Endodermal cell (in vitro differentiated cells): ENCODE measurements at places on chromosomes 12 and 14. TPM values are rescaled to one million over a fixed set of nuclear protein-coding genes. Genes with fewer than 3 reads are reported as not detected.

Gene AGAP2
- 0.27 and 0.44 TPM in 2 replicates for total RNA-seq

Gene PRB2
- not detected in 2 replicates for total RNA-seq

Gene GALNT16
- 6.0 to 8.0 TPM (median 6.8 TPM) in 3 replicates for total RNA-seq

Gene ZDHHC22
- total RNA-seq = 1.7 and 1.9 TPM in 2 replicates

Gene TEDC1
- total RNA-seq = 4.7 to 9.6 TPM (median 9.1 TPM) in 3 replicates

Gene RPS6KL1
- total RNA-seq = 2.6 to 5.5 TPM (median 4.4 TPM) in 3 replicates

Gene KRT2
- total RNA-seq = not detected in 3 replicates

DNA sequence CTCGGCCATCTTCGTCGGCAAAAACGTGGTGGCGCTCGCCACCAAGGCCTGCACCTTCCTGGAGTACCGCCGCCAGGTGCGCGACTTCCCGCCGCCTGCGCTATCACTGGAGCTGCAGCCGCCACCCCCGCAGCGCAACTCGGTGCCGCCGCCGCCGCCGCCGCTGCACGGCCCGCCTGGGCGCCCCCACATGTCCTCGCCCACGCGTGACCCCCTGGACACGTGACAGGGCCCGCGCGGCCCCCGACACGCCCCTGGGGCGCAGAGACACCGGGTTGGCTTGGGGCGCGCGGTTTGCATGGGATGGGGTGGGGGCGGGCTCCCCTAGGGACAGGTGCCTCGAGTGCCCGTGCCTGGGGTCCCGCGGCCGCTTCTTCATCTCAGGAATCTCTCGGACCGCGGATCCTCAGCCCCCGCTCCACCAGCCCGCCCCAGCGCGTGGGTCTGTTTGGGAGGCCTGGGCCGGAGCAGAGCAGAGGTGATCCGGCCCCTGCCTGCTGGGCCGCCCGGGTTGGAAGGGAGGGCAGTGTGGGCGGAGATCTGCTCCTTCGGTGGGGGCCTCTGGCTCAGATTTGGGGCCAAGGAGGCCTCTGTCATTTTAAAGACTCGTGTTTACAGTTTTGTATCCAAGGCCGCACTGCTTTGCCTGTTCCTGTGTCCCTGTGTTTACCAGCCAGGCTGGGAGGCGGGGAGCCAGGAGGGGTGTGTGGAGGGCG lies 3.3 kb downstream of the TMEM121 start:
- DNase-seq = no peak
- peaks cover 35% of the 10 kb centered on the region for H3K27me3 ChIP-seq
- H3K4me3 ChIP-seq = no peak overlapping the region
- H3K27ac ChIP-seq = no peak overlapping the region
- H3K4me1 ChIP-seq = no peaks in the 10 kb centered on the region
- H3K36me3 ChIP-seq = no peaks in the 10 kb centered on the region

DNA sequence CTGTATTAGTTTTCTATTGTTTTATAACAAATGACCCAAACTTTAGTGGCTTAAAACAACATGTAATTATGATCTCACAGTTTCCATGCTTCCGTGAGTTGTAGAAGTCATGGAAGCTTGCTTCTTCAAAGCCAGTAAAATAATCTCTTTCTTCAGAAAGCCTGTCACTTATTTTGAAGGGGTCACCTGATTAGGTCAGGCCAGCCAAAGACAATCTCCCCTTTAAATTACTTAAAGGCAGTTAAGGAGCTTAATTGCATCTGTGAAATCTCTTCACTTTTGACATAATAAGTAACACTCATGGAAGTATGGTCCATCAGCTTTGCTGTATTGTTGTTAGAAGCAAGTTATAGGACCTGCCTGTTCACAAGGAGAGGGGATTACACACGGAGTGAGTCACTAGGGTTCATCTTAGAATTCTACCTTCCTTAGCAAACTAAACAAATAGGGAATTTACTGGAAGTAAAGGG lies 89.8 kb downstream of the FAR2 start:
- H3K27me3 ChIP-seq = no peaks in the 10 kb centered on the region
- H3K4me3 ChIP-seq = no peak overlapping the region
- peaks cover 6% of the 10 kb centered on the region for H3K4me1 ChIP-seq
- no peak for DNase-seq
- H3K36me3 ChIP-seq = no peaks in the 10 kb centered on the region

GRCh38 chr14:24255438-24255837 lies 7.5 kb downstream of the TGM1 start:
- no peaks in the 10 kb centered on the region for H3K36me3 ChIP-seq
- no peaks in the 10 kb centered on the region for H3K4me1 ChIP-seq
- no peak overlapping the region for H3K27ac ChIP-seq
- DNase-seq = no peak

DNA sequence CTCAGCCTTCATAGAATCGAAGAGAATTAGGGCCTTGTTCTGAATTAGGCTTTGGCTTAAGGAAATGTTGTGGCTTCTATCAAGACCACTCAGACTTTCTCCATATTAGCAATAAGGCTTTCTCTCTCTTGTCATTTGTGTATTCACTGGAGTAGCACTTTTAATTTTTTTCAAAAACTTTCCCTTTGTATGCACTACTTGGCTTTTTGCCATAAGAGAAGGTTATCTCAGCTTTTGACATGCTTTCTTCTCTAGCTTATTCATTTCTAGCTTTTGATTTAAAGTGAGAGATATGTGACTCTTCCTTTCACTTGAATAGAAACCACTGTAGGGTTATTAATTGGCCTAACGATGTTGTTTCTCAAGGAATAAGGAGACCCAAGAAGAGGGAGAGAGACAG lies 244.2 kb downstream of the GPHN start:
- DNase-seq = no peak
- no peaks in the 10 kb centered on the region for H3K27me3 ChIP-seq
- H3K36me3 ChIP-seq = no peaks in the 10 kb centered on the region
- no peak overlapping the region for H3K4me3 ChIP-seq
- no peak overlapping the region for H3K27ac ChIP-seq

- H3K27ac ChIP-seq = no peak overlapping the region
- DNase-seq = no peak
- H3K27me3 ChIP-seq = no peaks in the 10 kb centered on the region
- no peak overlapping the region for H3K4me3 ChIP-seq
- H3K4me1 ChIP-seq = peaks cover 12% of the 10 kb centered on the region
Measured at GRCh38 chr14:63470962-63471793, 72.0 kb downstream of the PPP2R5E start.

DNA sequence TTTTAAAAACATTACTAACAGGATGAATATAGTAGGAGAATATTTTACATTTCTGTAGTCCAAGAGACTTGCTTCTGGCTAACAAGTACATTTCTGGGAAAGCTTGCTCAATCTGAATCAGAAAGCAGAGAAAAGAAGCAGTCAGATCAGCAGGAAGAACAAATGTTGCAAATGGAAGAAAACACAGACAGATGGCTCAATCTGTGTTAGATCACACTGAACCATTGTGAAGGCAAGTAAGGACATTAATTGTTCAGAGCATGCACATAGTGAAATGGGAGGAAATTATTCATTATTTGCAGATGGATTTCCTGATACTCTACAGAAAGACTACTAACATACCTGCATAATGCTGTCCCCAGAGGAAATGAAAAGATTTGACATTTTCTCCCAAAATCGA lies 65.2 kb upstream of the CNOT2 start:
- H3K27ac ChIP-seq = no peak overlapping the region
- no peaks in the 10 kb centered on the region for H3K27me3 ChIP-seq
- no peak for DNase-seq
- H3K36me3 ChIP-seq = no peaks in the 10 kb centered on the region
- no peaks in the 10 kb centered on the region for H3K4me1 ChIP-seq

DNA sequence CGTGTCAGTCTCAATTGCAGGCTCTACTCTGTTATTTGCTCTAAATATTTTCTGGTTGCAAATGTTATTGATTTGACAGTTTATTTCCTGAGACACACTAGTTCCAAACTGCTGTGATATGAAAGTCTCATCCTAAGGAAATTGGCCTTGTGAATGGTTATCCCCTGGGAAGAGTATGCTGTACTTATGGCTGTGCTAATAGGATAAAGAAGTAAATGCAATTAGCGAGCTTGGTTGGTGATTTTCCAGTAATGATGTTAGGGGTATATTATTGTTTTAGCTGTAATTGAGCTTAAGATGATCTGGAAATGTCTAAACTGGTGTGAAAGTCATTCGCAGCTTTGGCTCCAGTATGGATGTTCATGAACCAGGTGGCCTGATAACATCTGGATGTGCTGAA lies 197.9 kb downstream of the SUDS3 start:
- no peak overlapping the region for H3K27ac ChIP-seq
- no peak for DNase-seq
- no peak overlapping the region for H3K4me3 ChIP-seq

GRCh38 chr14:21077672-21078071 lies 7.6 kb downstream of the ARHGEF40 start:
- DNase-seq = no peak
- peaks cover 91% of the 10 kb centered on the region for H3K36me3 ChIP-seq
- no peaks in the 10 kb centered on the region for H3K27me3 ChIP-seq
- H3K27ac ChIP-seq = no peak overlapping the region
- no peaks in the 10 kb centered on the region for H3K4me1 ChIP-seq

- peak overlapping the region; percentile 84 for H3K4me3 ChIP-seq
- DNase-seq = no peak
- H3K4me1 ChIP-seq = peaks cover 9% of the 10 kb centered on the region
- no peaks in the 10 kb centered on the region for H3K36me3 ChIP-seq
Measured at GRCh38 chr12:6925239-6925539, 2.6 kb upstream of the ATN1 start.

DNA sequence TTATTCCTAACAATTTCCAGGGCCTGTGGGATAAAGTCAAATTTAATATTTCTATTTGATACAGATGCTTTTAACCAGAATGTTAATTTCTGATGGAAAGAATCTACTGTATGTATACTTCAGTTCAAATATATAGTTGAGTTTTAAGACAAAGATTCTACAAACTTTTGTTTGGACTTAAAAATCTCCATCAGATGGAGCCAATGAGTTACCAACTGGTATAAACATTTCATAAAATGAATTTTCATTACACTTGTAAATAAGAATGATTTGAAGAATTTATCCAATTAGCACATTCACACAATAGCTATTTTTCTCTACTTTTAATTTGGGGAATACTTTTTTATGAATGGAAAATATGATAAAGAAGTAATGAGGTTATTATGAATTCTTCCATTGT lies 425.2 kb upstream of the MIS18BP1 start:
- H3K36me3 ChIP-seq = no peaks in the 10 kb centered on the region
- H3K27ac ChIP-seq = no peak overlapping the region
- no peaks in the 10 kb centered on the region for H3K4me1 ChIP-seq
- no peak for DNase-seq

DNA sequence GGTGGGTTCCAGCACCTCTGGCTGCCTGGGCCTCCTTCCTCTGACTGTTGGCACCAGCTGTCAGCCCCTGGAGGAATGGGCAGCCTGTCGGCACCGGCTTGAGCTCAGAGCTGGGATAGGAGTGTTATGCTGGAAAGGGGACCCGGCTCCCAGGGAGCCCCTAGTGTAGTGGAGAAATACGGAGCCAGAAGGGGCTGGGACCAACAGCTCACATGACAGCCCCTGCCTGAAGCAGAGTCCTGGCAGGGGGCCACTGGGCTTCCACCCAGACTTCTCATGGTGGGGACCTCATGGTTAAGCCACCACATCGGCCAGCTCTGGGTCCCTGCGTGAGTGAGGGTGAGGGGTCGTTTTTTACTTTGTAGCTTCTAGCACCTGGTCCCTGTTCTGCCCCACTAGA lies 174.5 kb downstream of the TSPAN9 start:
- H3K4me3 ChIP-seq = no peak overlapping the region
- H3K36me3 ChIP-seq = no peaks in the 10 kb centered on the region
- DNase-seq = no peak
- peaks cover 15% of the 10 kb centered on the region for H3K4me1 ChIP-seq
- no peaks in the 10 kb centered on the region for H3K27me3 ChIP-seq
- no peak overlapping the region for H3K27ac ChIP-seq

DNA sequence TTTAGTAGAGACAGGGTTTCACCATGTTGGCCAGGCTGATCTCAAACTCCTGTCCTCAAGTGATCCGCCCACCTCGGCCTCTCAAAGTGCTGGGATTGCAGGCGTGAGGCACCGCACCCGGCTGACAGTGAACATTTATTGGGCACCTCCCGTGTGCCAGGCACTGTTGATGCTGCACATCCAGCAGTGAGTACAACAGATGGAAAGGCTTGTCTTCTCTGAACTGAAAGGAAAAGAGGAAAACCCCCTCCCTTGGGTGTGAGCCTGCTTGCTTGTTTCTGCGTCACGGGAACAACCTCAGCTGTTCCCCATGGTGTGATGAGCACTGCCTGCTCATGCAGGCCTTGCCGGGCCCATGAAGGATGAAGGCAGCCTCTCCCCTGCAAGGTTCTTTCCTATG lies 39.5 kb downstream of the DGLUCY start:
- H3K27ac ChIP-seq = no peak overlapping the region
- H3K36me3 ChIP-seq = no peaks in the 10 kb centered on the region
- DNase-seq = no peak
- H3K4me3 ChIP-seq = no peak overlapping the region
- no peaks in the 10 kb centered on the region for H3K27me3 ChIP-seq

- peak; percentile 88 for DNase-seq
- H3K36me3 ChIP-seq = no peaks in the 10 kb centered on the region
- no peaks in the 10 kb centered on the region for H3K27me3 ChIP-seq
- H3K4me3 ChIP-seq = no peak overlapping the region
- no peak overlapping the region for H3K27ac ChIP-seq
Measured at GRCh38 chr12:77685112-77685511, 145.6 kb upstream of the NAV3 start.

DNA sequence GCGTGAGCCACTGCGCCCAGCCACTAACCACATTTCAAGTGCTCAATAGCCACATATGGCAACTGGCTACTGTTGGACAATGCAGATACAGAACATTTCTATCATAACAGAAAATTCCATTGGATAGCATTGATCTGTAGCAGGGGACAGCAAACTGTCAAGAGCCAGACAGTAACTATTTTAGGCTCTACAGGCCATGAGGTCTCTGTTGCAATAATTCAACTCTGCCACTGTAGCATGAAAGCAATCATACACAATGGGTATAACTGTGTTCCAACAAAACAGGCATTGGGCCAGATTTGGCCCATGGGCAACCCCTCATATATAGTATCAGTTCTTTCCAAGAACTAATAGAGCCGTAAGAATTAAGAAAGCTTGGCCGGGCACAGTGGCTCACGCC lies 8.0 kb downstream of the CSRNP2 start:
- no peak overlapping the region for H3K4me3 ChIP-seq
- no peaks in the 10 kb centered on the region for H3K4me1 ChIP-seq
- DNase-seq = no peak

GRCh38 chr14:22871224-22872032 lies at the start of gene LRP10:
LRP10 (plus strand) TSS chr14:22871740; CDS start chr14:22872304, 564 bp downstream.
- H3K4me1 ChIP-seq = peaks cover 2% of the 10 kb centered on the region
- H3K27ac ChIP-seq = peak within 1 kb of the TSS; percentile 83
- H3K27me3 ChIP-seq = no peaks in the 10 kb centered on the region
- peak within 1 kb of the TSS; percentile 82 for H3K4me3 ChIP-seq

- H3K27ac ChIP-seq = no peak overlapping the region
- peaks cover 24% of the 10 kb centered on the region for H3K27me3 ChIP-seq
- DNase-seq = no peak
- no peak overlapping the region for H3K4me3 ChIP-seq
- H3K4me1 ChIP-seq = no peaks in the 10 kb centered on the region
- H3K36me3 ChIP-seq = no peaks in the 10 kb centered on the region
Measured at GRCh38 chr14:38217553-38217952, 9.8 kb downstream of the SSTR1 start.

- peak overlapping the region; percentile 77 for H3K4me3 ChIP-seq
- no peaks in the 10 kb centered on the region for H3K36me3 ChIP-seq
- peak overlapping the region; percentile 10 for H3K27ac ChIP-seq
Measured at GRCh38 chr14:81434230-81434629, 34.1 kb upstream of the STON2 start.

- H3K36me3 ChIP-seq = no peaks in the 10 kb centered on the region
- no peaks in the 10 kb centered on the region for H3K4me1 ChIP-seq
- no peak for DNase-seq
- no peak overlapping the region for H3K27ac ChIP-seq
Measured at GRCh38 chr12:120842595-120842994, 61.6 kb downstream of the SPPL3 start.
